ENCODE measurements at places on chromosomes 2 and 18.
A peak's percentile ranks its signal among the peaks of the same experiment; 100 is the strongest.

DNA sequence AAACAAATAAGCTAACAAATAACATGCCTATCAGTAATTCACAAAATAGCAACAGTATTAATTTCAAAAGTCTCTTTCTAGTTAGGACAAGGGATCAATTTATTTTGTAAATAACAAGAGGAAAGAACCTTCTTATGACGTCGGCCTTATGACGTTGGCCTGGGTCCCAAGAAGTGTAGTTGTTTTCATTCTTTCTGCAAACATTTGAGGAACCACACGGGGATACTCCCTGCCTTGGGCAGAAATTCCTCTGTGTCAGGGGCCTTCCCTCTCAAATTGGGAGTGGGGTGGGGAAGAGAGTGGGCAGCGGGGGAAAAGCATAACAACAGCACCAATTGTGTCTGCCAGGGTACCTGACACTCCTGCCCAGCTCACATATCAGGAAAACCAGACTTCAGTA lies 1.3 kb downstream of the CCDC68 start:
- no peak for DNase-seq

- DNase-seq: no peak
Measured at GRCh38 chr2:170298861-170299429, 121.0 kb downstream of the MYO3B start.

DNA sequence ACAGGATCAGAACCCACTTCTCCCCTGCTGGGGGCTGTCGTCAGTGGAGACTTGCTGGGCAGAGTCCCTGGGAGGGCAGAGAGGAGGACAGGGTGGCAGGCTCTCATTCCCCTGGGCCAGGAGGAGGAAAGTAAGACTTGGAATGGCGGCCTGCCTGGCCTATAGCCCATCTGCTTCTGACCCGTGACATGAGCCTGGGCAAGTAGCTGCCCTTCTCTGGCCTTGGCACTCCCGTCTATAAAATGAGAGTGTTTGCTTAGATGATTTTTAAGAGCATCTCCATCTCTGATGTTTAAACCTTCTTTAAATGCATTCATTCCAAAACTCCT lies 173.0 kb downstream of the DDX1 start:
- no peak for DNase-seq

- DNase-seq: peak; percentile 45
Measured at GRCh38 chr18:22168360-22168921, 948 bp upstream of the GATA6 start.

DNA sequence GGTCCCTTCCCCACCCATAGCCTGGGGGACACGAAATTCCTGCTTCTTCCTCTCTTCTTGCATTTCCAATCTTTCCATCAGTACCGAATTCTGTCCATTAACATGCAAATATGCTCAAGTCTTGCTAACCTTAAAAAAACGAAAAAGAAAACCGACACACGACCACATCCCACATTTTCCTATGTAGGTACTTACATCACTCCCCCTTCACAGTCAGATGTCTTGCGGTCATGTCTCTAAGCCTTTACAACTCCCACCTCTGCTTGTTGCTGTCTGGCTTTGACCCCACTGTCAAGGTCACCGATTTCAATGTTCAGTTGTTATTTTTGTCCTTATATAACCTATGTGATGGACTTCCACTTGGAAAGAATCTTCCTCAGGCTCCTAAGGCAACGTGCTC lies 219.4 kb downstream of the NAPG start:
- no peak for DNase-seq

DNA sequence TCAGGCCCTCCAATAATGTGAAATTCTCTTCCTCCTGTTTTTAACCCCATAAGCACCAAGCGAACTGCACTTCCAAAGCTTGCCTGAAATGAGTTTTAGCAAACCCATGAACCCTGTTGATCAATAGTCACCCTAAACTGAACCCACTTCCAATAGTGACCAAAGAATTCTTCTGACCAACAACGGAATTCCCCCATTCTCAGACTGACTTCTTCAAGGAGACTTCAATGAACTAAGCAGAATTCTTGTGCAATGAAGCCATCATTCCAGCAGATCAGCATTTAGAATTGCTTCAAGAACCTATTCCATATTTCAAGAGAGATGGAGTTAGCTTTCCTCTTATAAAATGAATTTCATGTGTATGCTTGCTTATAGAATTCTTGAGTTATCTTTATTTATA lies 176.9 kb upstream of the FN1 start:
- DNase-seq: no peak

DNA sequence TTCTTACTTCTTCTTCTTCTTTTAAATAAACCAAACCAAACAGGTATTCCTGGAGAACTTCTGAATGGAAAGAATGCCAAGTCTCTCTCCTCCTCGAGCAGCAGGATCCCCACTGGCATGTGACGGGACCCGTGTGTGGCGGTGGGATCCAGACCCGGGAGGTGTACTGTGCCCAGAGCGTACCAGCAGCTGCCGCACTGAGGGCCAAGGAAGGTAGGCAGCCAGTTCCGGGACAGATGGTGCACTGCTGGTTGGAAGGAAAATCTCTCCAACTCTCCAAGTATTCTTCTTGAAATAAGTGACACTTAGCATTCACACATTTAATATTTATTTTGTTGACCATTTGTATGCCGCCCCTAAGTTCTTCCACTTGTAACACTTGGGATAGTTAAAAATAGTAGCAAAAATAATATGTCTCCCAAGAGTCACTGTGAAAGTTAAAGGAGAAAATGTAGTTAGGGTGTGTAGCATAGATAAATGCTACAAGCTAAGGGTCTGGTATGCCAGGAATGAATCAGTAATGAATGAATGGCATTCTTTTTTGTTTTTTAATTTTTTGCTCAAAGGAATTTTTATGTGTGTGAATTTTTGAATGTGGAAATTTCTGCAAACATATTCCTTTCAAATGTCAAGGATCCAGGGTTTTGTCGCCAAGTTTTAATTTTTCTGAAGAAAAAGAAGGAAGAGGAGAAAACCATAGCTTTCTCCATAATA lies 349.9 kb downstream of the THSD7B start:
- no peak for DNase-seq

Measured in stimulated activated CD8-positive, alpha-beta memory T cell treated with anti-CD3 and anti-CD28 coated beads, Interleukin-4, amount 100 ng/mL, for 48 hours (primary cell).